ENCODE measurements at places on chromosomes 7 and 10.

- no peak for DNase-seq
These were observed 1.2 kb downstream of the KCNMA1 start for GRCh38 chr10:77636282-77636966.

- no peak for DNase-seq
These were observed 88.2 kb upstream of the AFAP1L2 start for GRCh38 chr10:114492351-114493037.

- peak; percentile 79 for DNase-seq
These were observed 565.3 kb upstream of the GALNT17 start for GRCh38 chr7:70566671-70567070.

DNA sequence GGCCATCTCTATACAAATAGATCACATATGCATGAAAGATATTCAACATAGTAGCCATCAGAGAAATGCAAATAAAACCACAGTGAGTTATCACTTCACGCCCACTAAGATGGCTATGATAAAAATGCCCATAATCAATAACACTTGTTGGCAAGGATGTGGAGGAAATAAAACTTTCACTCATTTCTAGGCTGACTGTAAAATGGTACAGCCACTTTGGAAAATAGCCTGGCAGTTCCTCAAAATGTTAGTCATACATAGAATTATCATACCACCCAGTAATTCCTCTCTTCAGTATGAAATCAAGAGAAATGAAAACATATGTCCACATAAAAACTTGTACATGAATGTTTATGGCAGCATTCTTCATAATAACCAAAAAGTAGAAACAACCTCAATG is 324.9 kb downstream of the LRRTM3 start:
- no peak for DNase-seq

DNA sequence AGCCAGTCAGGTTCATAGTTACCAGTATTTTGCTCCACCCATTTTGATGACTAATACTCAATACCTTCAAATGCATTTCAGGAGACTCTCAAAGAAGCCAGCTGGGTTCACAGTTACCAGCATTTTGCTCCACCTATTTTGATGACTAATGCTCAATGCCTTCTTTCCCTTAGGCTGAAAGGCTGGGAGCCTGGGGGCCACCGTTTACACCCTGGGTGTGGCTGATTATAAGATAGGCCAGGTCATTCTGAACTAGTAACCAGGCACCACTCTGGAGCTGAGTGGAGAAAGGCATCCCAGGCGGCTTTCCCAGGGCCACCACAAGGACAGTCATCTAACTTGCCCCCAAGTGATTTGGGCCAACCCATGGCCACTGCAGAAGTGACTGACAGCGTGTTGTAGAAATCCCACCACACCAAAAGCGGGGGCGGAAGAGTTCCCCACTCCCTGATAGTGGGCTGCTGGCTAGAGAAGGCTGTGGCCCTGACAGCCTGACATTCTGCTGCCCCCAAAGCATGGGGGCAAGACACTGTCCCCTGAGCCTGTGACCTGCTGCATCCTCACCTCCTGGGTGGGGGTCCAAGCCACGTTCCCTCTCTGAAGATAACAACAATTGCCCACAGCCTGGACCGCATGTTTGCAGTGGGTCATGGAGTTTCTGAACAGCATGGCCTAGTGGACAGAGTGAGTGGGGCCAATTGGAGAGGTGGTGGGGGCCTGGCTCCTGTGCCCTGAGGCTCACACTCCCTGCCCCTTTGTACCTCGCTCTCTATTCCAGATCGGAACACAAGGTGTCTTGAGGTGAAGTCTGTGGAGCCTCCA is 23.0 kb upstream of the ZNF488 start:
- peak; percentile 76 for DNase-seq

GRCh38 chr7:2508327-2509215 is 11.0 kb upstream of the LFNG start:
- DNase-seq = no peak

DNA sequence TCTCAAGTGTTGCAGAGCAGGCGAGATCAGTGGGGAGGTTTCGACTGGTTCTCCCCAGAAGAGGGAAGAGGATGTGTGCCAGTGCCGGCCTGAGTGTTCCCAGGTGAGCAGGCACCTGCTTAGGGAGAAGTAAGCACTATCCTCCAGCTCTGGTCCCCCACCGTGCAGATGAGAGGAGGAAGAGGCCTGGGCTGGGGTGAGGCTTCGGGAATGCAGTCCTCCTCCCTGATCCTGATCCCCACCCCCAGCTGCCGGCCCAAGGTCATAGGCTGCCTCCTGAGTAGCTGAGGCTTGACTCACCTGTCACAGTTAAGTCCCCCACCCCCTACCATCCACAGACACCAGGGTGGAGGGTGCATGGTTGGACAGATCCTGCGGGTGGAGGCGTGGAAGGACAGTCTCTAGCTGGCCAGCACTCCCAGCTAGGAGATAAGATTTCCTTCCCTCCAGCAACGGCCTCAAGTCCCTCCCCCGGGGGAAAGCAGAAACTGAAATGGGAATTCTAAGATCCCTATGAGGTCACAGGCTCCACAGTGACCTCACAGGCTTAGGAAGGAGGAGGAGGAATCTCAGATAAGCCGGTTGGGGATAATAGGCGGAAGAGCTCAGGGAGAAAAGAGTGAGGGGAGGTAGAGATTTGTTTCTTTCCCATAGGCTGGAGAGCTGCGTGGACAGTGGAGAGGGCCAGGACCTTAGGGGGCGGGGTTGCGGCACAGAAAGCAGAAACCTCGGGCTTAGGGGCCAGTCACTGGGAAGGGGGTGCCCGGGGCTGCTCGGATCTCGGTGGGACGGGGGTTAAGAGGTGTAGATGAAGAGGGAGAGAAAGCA is 1.0 kb downstream of the LRCH4 start:
- peak; percentile 94 for DNase-seq

DNA sequence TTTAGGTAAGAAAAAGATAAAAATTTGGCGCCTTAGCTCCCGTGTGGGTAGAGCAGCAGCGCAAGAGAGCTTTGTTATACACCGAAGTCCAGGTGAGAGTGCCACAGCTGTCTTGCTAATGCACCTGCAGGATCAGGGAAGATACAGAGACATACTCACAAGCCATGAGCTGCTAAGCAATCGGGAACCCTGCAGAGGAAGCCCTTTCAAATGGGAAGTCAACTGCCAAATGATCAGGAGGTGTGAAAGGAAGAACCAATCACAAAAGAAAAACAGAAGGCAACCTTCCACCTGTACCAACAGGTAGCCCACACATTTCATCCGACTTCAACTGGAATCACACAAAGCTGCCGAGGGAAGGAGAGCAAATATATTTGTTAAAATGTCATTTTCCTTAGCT is 610.5 kb upstream of the PFKP start:
- DNase-seq = no peak

Measured in amniotic epithelial cell (primary cell).